Naive thymus-derived CD8-positive, alpha-beta T cell (primary cell): ENCODE measurements at places on chromosomes 13 and 19. TPM values are rescaled to one million over a fixed set of nuclear protein-coding genes. Genes with fewer than 3 reads are reported as not detected.

Gene NAPSA
- polyA plus RNA-seq, result 0.37 TPM

- DNase-seq, result no peak
Measured at GRCh38 chr13:31056644-31057271, 104.9 kb downstream of the HSPH1 start.

DNA sequence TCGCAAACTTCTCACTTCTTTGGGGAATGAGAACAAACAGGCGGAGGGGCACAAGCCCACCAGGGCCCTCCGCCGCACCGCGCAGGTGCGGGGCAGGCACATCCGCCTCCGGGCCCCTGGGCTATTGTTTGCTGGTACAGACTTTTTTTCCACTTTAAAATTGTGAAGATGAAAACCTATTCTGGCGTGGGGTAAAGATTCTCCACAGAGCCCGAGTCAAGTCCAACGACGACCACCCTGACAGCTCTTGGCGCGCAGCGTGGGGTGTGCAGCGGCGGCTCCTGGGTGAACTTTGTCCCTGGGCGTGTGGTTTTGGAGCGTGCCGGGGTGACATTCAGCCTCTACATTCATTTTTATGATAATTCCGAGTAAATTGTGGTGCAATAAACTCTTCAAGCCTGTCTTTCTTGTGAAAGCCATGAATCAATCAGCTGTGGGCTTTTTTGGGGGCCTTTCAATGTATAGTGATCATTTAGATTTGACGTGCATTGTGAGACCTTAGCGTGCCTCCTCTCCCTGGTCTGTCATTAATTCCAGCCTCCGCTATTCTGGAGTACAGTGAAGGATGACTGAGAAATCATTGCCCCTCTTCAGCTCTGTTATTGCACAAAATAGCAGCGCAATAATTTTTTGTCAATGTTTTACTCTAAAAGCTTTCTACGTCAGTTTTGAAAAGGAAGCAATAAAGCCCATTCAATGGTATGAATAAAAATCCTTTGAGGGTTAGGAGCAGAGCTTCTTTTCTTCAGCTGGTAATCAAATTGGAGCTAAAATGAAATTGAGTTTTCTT, 90.0 kb downstream of the TEX29 start:
- DNase-seq, result no peak

DNA sequence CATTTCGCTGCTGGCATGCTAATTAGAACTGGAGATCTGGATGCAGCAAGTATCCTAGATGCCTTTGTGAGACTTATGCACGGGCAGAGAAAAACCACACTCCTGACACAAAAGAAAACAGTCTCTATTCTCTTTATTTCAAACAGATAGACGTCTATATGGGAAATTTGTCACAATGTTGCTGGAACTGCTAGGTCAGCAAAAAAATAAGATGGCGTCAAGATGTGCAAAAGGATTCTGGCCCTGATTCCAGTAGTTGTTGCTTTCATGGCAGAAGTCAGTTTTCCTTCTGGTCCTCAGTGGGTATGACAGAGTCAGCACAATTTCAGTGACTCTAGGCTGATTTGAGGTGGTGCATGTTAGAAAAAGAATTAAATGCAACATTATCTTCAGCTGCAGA, 1068.0 kb downstream of the SLITRK5 start:
- no peak for DNase-seq

GRCh38 chr13:82593239-82593638, 1289.0 kb downstream of the SLITRK1 start:
- DNase-seq, result no peak

DNA sequence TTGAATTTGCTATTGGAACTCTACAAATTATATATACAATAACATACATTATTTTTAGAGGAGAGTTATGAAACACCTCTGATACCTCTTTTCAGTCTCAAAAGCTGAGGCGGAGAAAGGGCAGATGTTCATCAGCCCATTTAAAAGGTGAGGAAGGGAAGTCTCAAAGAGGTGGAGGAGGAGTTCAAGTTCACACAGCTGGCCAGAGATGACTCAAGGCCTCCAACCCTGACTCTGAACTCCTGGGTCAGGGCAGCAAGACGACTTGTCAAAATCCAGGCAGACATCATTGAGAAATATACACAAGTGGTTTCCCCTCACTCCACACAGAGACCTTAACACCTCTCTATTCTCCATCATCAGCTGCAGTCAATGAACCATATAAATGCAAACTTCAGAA, 2.1 kb downstream of the SIAH3 start:
- no peak for DNase-seq

Gene KIR3DL1
- 0.20 TPM for polyA plus RNA-seq

- no peak for DNase-seq
Measured at GRCh38 chr19:35843676-35844481, 8.4 kb downstream of the NPHS1 start.

Gene IRF3
- polyA plus RNA-seq, result 54.6 TPM

Gene TSKS
- 0.40 TPM for polyA plus RNA-seq

DNA sequence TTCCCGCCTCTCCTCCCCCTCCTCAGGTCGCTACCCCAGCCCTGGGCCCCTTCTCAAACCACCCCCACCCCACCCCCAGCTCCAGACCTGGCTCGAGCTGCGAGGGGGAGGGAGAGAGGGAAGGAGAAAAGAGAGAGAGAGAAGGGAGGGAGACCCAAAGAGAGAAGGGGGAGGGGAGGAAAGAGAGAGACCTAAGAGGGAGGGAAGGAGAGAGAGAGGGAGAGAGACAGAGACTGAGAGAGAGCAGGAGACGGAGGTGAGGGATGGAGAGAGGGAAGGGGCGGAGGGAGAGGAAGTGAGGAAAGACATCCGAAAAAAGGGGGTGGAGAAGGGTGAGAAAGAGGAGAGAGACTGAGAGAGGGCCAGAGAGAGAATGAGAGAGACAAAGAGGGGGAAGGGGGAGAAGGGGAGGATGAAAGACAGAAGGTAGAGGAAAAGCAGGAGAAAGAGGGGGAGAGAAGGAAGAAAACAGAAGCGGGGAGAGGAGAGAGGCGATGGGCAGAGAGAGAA, 2.0 kb upstream of the SPACA6 start:
- no peak for DNase-seq

GRCh38 chr13:30991184-30991583, 58.7 kb downstream of the TEX26 start:
- DNase-seq, result no peak

DNA sequence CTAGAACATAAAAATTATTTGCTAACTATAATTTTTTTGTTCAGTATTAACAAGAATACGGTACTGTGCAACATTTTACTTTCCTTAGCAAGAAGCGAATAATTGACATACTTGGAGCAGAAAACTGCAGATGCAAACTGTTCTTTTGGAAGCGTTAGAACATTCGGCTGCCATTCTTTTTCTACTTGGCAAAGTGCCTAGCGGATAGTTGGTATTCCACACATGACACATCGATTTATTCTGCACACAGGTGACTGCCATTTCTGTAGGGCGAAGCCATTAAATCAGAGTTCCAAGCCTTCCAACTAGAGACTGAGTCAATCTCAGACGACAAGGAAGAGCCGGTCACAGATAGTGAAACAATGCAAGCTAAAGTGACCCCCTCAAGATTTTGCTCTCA, 117.4 kb downstream of the TRPC4 start:
- no peak for DNase-seq

GRCh38 chr13:103184413-103184812, 118.2 kb upstream of the SLC10A2 start:
- DNase-seq, result no peak
